Tibial artery (tissue), 4 donors: ENCODE measurements at places on chromosomes 2 and 18.
A peak's percentile ranks its signal among the peaks of the same experiment; 100 is the strongest.

- H3K27ac ChIP-seq, result no peak overlapping the region
- H3K4me1 ChIP-seq, result peaks cover 6% of the 10 kb centered on the region
- H3K27me3 ChIP-seq, result no peaks in the 10 kb centered on the region
Measured at GRCh38 chr2:200179151-200179550, 127.3 kb upstream of the SPATS2L start.

DNA sequence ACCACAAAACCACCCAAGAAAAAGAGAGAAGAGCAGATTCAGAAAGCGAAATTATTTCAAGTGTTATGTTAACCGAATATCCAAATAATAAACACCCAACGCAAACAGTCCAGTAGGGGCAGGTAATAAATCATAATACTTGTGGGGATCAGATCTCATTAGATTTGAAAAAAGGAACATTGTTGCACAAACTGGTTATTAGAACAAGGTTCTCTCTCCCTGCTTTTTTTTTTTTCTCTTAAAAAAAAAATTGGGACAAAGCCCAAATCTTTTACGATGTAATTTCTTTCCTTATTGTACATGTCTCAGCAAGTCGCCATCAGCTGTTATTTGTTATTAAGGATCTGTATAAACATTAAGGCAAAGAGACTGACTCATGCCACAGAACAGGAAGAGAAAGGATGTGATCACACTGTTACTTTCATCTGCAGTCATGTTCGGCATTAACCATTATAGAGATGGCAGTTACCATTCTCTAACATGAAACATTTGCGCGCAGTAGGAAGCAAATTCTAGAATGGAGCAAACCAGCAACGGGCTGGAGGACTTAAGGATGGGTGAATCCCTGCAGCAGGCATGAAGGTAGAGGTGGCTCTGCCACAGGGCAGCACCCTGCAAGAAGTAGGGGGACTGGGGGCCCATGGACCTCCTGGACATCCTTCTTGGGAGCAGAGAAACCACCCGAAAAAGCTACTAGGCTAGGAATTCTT, 42.0 kb downstream of the EPHA4 start:
- no peaks in the 10 kb centered on the region for H3K36me3 ChIP-seq
- no peak overlapping the region for H3K4me3 ChIP-seq
- H3K4me1 ChIP-seq, result no peaks in the 10 kb centered on the region
- no peaks in the 10 kb centered on the region for H3K27me3 ChIP-seq
- H3K27ac ChIP-seq, result no peak overlapping the region

DNA sequence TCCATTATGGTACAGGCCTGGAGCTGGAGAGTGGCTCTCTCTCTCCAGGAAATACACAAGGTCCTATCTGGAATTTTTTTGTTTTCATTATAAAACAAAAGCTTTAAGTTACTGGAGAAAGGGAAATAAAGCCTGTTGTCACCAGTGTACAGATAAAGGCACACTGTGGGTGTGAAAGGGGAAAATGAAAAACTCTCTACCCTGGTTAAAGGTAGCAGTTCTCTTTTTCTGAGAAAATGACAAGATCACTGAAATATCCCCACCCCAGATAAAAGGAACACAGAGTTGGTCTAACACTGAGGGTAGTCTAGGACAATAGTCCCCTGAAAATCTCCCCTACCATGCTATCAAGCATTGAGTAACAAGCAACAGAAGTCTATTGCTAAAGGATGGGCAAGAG, 438.7 kb downstream of the MBD2 start:
- H3K4me3 ChIP-seq, result no peak overlapping the region
- H3K36me3 ChIP-seq, result no peaks in the 10 kb centered on the region
- no peak overlapping the region for H3K27ac ChIP-seq
- no peak for DNase-seq
- no peaks in the 10 kb centered on the region for H3K27me3 ChIP-seq

GRCh38 chr2:170812710-170813600, 3.7 kb upstream of the GAD1 start:
- no peak overlapping the region for H3K27ac ChIP-seq
- no peaks in the 10 kb centered on the region for H3K4me1 ChIP-seq
- H3K27me3 ChIP-seq, result peaks cover 36% of the 10 kb centered on the region
- no peak for DNase-seq
- no peak overlapping the region for H3K4me3 ChIP-seq

- no peaks in the 10 kb centered on the region for H3K36me3 ChIP-seq
- H3K27me3 ChIP-seq, result no peaks in the 10 kb centered on the region
- H3K27ac ChIP-seq, result no peak overlapping the region
- H3K4me3 ChIP-seq, result no peak overlapping the region
- H3K4me1 ChIP-seq, result peaks cover 9% of the 10 kb centered on the region
Measured at GRCh38 chr2:19073522-19073921, 284.9 kb downstream of the OSR1 start.

- peaks cover 2% of the 10 kb centered on the region for H3K27me3 ChIP-seq
- no peaks in the 10 kb centered on the region for H3K36me3 ChIP-seq
- no peak for DNase-seq
- H3K4me3 ChIP-seq, result no peak overlapping the region
Measured at GRCh38 chr18:75341267-75341666, 86.2 kb downstream of the SMIM21 start.

GRCh38 chr18:36311026-36311570, 13.6 kb downstream of the FHOD3 start:
- H3K4me1 ChIP-seq, result no peaks in the 10 kb centered on the region
- no peak overlapping the region for H3K4me3 ChIP-seq
- no peaks in the 10 kb centered on the region for H3K27me3 ChIP-seq
- no peak overlapping the region for H3K27ac ChIP-seq
- no peaks in the 10 kb centered on the region for H3K36me3 ChIP-seq
- no peak for DNase-seq

DNA sequence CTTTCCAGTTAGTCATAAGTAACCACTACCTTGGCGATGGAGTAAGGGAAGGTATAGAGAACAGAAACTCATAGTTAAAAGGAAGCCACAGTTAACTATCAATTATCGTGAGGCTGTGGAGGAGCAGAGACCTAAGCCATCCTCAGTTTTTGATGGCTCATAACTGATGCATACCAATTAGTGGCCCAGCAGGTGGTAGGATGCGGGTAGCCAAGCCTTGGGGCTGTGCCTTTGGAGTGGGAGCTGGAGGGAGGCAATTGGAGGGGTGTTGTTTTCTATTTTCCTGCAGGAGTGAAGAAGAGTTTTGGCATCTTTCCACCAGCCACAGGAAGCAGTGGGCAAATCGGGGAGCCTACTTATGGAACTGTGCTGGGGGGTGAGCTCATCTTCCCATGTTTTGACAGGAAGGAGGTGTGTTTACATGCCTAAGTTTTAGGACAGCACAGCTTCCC, 194.8 kb downstream of the TPGS2 start:
- peaks cover 23% of the 10 kb centered on the region for H3K4me1 ChIP-seq
- no peak for DNase-seq
- no peaks in the 10 kb centered on the region for H3K27me3 ChIP-seq
- no peak overlapping the region for H3K27ac ChIP-seq
- no peak overlapping the region for H3K4me3 ChIP-seq

DNA sequence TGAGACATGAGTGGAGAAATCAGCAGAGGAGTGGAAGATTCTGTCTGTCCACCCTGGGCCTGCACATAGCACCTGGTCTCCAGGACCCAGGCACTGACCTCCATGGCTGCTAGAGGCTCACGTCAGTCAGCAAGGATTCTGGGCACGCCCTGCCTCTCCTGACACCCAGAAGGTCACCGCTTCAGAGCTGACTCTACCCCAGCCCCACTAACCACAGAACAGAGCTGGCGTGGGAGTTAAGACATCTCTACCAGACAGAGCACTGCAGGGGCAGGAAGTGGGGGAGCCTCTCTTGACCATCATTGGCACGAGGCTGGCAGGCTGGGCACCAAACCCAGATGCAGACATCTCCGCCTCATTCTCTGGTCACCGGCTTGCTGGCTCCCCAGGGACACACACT, 3.0 kb downstream of the ADCY3 start:
- peak overlapping the region; percentile 57 for H3K4me3 ChIP-seq
- DNase-seq, result no peak
- H3K27ac ChIP-seq, result no peak overlapping the region
- peaks cover 7% of the 10 kb centered on the region for H3K36me3 ChIP-seq

DNA sequence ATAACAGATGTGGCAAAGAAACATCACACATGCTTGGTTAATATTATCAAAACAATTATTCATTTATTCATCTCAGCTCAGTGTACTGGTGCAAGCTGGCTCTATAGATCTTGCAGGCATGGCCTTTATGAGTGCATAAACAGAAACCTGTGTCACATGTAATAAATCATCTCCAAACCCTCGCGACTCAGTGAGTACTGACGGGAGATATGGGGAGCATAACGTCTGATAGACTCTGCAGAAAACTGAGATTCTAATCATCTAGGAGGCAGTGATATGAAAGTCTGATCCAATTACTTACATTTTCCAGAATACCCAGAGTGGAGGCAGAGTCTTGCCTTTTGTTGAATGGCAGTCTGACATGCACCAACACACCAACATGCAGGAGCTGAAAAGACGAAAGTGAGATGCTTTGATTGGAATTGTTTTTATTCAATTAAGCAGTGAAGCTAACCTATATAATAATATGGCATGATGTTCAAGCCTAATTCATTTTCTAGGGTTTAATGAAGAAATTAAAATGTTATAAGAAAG, 416.8 kb downstream of the RNF144A start:
- no peaks in the 10 kb centered on the region for H3K4me1 ChIP-seq
- H3K36me3 ChIP-seq, result no peaks in the 10 kb centered on the region
- no peak overlapping the region for H3K27ac ChIP-seq
- H3K4me3 ChIP-seq, result no peak overlapping the region

GRCh38 chr2:16635791-16636699, 29.6 kb downstream of the CYRIA start:
- H3K4me3 ChIP-seq, result no peak overlapping the region
- H3K27me3 ChIP-seq, result peaks cover 3% of the 10 kb centered on the region
- DNase-seq, result no peak
- H3K4me1 ChIP-seq, result no peaks in the 10 kb centered on the region
- H3K27ac ChIP-seq, result no peak overlapping the region

DNA sequence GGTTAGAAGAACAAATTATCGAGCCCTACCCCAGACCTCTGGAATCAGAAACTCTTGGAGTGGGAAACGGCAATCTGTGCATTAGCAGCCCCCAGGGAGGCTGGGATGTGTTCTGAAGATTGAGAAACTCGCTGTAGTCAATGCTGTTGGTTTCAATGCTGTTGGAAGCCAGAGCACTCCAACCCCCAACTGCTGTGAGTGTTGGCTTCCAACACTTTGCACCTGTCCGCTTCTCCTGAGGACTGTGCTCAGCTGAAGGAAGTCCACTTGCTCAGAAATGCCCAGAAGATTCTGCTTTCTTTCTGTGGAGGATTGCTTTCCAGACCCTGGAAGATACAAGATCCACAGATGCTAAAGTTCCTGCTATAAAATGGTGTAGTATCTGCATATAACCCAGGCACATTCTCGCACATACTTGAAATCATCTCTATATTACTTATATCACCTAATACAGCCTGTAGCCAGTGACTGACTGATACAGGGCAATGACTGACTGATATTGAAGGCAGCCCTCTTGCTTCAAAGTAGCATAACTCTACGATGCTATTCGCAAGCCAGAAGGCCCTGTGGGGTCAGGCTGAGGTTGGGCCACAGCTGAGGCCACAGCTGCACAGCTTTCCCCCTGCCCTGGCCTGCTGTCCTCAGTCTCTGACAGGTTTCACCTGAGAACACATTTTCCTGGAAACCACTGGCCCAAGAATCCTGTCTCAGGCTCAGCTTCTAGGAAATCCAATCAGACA, 757.7 kb upstream of the ID2 start:
- H3K27ac ChIP-seq, result no peak overlapping the region
- no peak overlapping the region for H3K4me3 ChIP-seq
- no peaks in the 10 kb centered on the region for H3K4me1 ChIP-seq
- no peaks in the 10 kb centered on the region for H3K36me3 ChIP-seq
- H3K27me3 ChIP-seq, result no peaks in the 10 kb centered on the region

DNA sequence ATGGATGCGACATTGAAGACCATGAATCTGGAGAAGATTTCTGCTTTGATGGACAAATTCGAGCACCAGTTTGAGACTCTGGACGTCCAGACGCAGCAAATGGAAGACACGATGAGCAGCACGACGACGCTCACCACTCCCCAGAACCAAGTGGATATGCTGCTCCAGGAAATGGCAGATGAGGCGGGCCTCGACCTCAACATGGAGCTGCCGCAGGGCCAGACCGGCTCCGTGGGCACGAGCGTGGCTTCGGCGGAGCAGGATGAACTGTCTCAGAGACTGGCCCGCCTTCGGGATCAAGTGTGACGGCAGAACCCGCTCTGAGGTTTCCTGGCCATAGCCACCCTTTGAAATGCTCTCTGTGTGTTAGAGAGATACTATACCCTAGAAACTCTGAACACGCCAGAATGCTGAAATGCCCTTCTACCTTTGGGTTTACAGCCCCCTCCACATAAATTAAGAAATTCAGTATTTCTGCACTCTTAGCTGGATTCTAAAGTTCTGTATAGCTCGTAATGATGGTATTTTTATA, 659 bp downstream of the CHMP1B start:
- H3K4me3 ChIP-seq, result peak overlapping the region; percentile 78
- H3K4me1 ChIP-seq, result peaks cover 12% of the 10 kb centered on the region
- H3K36me3 ChIP-seq, result peaks cover 6% of the 10 kb centered on the region
